ENCODE measurements at places on chromosomes 1 and 21.

DNA sequence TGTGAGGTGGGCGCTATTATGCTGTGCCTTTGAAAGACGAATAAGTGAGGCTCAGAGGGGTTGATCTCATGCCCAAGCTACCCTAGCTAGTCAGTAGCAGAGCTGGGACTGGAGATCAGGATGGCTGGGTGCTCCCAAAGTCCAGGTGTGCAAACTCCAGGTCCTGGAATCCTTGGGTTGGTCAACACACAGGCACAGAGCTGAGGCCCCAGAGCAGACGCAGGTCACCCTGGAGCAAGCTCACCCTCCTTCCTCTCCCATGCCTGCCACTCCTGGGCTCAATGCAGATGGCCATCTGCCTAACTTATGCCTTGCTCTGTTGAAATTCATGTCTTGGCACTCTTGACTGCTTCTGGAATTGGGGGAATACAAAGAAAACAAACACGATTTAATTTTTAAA lies 587.2 kb downstream of the PTPRU start:
- DNase-seq, result no peak

GRCh38 chr1:1290238-1290731 lies 10.0 kb downstream of the SCNN1D start:
- DNase-seq, result peak; percentile 66

- DNase-seq, result no peak
These were observed 188.4 kb downstream of the BACH1 start for GRCh38 chr21:29487154-29487553.

DNA sequence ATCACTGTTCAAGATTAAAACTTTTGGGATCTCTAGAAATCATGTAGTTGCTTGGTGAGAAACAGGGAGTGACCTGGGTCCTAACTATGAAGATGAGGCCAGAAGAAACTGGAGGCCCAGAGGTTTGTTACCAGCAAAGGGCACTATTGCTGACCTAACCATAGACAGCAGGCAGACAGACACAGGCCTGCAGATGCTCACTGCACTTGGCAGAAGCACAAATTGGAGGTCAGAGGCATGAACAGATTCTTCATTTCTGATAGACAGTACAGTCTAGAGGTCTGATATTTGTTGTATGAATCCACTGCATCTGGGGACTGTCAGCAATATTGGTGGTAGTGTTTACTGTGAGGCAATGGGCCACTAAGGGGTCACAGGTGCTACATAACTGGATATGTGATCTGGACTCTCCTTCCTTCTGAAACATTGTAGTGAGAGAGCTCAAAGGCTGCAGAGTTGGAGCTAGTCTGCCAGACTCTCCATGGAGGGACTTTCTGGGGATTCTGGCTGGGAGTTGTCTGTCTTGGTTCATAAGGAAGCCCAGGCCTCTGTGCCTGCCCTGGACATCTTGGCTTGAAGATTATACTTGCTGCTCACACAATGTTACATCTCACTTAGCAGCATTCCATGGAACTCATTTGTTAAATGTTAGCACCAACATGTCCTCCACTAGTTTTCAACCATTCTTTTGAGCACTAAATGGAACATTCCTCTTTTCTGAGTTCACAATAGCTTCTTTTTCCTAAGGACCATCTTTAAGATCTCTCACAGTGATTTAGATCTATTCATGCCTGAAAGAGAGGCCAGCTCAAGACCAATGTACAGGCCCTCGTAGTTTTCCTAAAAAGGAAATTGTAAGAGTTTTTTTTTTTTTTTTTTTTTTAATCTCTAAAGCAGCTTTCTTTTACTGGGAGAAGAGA lies 26.9 kb upstream of the CCN1 start:
- DNase-seq, result no peak

DNA sequence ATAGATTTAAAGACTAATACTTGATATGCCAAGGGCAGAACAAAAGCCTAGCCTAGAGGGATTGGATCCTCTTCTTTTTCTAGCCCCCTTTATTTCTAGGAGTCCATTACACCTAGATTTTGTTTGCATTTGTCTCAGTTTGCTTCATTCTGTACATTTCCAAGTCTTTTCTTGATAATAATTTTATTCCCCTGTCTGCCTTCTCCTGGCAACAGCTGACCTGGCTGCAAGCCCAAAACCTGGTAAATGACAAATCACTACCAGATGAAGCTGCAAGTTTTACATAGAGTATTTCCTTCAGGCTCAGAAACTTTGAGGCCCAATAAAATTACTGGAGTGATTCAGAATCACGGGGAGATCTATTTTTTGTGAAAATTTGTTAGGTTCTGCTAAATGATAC lies 36.5 kb upstream of the LHX8 start:
- no peak for DNase-seq

DNA sequence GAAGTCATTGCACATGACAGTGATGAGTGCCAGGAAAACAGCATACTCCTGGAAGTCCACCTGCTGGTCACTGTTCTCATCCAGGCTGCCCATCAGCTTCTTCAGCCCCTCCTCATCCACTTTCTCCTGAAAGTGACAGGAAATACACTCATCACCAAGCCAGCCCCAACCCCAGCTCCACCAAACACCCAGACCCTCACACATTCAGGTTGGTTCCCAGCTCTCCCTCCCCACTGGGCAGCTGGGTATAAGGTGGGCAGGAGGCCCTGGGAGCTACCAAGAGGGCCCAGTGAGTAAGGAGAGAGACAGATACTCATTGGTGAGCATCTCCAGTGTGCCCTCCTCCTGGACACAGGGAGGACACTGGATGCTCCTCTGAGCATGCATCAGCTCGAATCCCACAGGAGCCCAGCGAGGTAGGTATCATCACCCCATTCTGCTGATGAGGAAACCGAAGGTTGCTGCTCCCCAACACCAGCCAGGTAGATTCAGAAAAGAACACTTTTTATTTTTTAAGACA lies 4.1 kb downstream of the S100A2 start:
- DNase-seq, result no peak

GRCh38 chr1:109539676-109540075 lies at the start of gene GPR61:
Gene GPR61 (plus strand): TSS chr1:109539872. CDS start chr1:109543023, 3,151 bp downstream.
- DNase-seq, result no peak

DNA sequence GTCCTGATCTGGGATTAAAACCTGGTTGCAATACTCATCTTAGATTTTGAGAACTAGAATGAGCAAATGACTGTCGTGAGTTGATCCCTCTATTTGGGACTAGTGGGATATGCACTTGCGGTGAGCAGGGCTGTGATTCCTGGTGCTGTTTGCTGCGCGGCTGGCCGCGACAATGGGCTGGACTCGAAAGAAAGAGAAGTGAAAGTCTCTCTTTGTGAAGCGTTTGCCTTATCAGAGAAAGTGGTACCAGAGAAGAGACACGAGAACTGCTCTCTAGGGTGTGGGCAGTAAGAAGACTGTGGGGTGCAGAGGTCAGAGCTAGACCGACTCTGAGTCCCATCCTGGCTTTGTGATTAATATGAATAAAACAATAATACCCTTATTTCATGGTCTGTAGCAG lies 8.6 kb downstream of the ST6GALNAC3 start:
- DNase-seq, result no peak

DNA sequence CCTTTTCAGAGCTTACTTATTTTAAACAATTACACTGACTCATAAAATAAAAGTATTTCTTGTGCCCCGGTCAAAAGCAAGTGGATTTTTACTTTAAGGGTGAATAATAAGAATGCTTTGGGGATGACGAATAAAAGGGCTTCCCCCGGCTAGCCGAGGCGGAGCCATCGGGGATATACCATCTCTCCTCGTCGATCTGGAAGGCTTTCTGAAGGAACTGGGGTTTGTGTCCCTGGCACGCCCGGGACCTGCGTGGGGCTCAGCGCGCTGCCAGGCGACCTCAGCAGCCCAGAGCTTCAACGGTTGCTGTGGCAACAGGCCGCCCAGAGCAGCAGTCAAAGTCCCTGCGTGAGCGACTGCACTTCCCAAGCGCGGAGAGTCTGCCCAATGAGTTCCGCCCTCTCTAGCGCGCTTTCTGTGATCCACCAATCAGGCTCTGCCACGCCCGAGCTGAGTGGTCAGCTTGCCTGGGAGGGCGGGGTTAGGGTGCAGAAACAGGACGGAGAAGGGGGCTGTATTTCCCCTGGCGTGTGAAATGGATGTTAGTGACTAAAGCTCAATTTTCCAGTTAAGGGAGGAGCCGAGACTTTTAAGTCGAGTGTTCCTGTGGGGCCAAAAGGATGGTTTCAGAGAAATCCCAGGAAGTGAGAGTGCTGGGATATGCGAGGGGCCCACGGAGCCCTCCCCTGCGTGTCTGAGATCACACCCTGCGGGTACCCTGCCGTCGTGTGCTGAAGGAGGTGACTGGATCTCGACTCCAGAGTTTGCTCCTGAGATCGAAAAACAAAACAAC lies 33.0 kb upstream of the MGST3 start:
- DNase-seq, result peak; percentile 92

- DNase-seq, result peak; percentile 29
These were observed 57.9 kb upstream of the S1PR1 start for GRCh38 chr1:101178688-101179491.

GRCh38 chr1:53107570-53108322 lies 34.7 kb downstream of the SLC1A7 start:
- DNase-seq, result peak; percentile 8

GRCh38 chr1:206666954-206667665 lies 17.6 kb upstream of the MAPKAPK2 start:
- DNase-seq, result no peak

GRCh38 chr1:167198518-167199133 lies 22.1 kb upstream of the POU2F1 start:
- no peak for DNase-seq

DNA sequence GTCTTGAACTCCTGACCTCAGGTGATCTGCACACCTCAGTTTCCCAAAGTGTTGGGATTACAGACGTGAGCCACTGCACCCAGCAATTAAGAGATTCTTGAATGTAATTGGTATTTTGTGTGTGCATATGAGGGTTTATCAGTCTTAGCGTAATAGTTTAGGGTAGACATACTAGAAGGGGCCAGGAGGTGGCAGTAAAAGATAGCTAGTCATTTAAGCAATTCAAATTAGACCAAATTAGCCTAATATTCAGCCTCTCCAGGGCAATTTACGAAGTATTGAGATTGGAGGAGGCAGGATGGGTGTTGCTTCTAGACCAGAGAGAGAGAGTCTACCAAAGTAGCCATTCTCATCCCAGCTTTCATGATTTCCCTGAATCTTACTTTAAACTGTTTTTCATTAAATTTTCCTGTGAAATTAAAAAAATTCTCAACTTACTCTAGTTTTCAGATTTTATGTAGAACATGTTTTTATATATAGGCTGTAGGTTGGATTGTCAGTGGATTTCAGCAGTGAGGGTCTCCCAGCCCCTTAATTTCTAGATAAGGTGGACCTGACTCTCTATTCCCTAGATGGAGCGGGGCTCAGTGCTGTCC lies 119.7 kb downstream of the HHAT start:
- peak; percentile 30 for DNase-seq

GRCh38 chr1:245086389-245086969 lies 68.3 kb upstream of the KIF26B start:
- DNase-seq, result no peak

DNA sequence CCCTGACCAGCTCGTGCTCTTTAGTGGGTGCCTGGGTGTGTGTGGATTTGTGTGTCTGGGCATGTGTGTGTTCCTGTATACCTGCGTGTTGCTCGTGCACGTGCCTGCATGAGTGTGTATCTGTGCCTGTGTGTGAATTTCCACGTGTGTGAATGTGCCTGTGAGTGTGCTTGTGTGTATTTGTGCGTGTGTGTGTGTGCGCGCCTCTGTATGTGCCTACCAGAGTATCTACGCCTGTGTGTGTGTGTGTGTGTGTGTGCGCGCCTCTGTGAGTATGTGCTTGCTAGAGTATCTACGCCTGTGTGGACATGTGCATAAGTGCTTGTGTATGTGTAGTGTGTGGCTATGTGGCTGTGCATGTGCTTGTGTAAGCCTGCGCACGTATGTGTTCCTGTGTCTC lies 691 bp upstream of the SELENBP1 start:
- no peak for DNase-seq

- no peak for DNase-seq
These were observed 2.3 kb upstream of the CELA2A start for GRCh38 chr1:15454256-15454655.

- DNase-seq, result no peak
These were observed 33.8 kb downstream of the THAP3 start for GRCh38 chr1:6658359-6659060.

DNA sequence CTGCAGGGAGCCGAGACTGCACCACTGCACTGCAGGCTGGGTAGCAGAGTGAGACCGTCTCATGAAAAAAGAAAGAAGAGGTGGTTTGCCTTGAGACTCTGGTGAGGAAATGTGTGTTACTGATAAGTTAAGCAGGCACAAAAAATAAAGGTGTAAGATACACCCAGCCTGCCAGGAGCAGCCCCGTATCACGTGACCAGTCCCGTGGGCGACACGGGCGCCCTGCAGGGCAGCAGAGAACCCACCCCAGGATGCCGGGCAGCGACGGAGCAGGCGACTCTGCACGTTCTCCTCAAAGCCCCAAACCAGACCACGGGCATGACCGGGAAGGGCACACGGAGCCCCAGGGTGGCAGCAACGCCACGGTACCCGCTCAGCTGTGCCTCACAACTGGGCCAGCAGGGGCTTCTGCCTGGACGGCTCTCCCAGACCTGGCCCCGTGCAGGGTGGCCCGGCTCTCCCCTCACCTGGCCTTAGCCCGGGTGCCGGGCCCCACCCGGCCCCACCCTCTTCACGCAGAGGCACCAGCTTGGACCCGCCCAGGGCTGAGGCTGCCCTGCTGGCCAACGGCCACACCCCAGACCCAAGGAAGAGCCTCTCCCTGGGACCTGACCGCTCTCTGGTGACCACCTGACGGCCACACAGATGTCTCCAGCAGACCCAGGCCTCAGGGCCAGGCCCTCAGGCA lies 8.1 kb upstream of the TNFRSF4 start:
- DNase-seq, result no peak

DNA sequence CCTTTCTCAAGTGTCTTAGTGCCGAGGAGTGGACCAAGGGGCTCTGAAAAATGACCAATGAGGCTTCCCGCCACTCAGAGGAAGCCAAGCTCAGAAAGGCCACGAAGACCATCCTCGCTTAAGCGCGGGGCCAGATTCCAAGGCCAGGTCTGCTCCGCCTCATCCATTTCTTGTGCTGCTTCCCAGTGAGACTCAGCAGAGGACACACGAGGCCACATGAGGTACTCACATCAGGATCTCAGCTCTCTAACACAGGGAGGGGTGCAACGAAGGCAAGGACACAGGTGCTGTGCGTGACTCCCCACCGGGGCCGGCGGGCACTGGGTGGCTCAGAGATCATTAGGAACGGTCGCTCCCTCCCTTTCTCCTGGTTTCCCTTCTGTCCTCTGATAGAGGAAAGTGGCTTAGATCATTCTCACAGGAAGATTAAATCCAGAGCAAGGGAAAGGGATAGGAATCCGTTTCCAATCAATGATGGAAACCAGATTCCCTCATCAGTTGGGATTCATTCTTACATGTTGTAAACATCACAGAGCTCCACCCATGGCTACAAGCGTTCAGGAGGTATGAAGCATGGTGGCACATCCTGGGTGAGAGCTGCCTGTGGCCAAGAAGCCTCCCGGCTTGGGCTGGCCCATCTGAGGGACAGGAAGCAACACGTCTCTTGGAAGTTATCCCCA lies 46.7 kb downstream of the CAPZB start:
- DNase-seq, result peak; percentile 12

DNA sequence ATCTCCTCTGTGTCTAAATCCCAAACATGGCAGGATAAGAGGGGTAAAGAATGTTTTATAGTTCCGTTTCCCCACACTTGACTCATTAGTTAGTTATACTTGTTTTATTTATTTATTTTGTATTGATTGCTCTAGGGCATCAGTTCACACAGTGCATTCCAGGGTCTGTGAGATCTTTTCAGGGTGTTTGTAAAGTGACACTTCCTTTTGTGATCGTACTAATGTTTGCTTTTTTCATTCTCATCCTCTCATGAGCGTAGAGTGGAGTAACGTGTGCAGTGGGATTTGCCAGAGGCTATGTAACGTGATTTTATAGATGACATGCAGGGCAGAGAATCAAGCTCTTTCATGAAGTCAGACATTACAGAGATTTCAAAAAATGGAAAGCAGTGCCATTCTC lies 103.2 kb downstream of the SCCPDH start:
- DNase-seq, result no peak
